Stomach (tissue), 19 donors: ENCODE measurements at places on chromosomes 3 and 15.

- no peak for DNase-seq
These were observed 143.5 kb upstream of the NECTIN3 start for GRCh38 chr3:110928016-110928662.

DNA sequence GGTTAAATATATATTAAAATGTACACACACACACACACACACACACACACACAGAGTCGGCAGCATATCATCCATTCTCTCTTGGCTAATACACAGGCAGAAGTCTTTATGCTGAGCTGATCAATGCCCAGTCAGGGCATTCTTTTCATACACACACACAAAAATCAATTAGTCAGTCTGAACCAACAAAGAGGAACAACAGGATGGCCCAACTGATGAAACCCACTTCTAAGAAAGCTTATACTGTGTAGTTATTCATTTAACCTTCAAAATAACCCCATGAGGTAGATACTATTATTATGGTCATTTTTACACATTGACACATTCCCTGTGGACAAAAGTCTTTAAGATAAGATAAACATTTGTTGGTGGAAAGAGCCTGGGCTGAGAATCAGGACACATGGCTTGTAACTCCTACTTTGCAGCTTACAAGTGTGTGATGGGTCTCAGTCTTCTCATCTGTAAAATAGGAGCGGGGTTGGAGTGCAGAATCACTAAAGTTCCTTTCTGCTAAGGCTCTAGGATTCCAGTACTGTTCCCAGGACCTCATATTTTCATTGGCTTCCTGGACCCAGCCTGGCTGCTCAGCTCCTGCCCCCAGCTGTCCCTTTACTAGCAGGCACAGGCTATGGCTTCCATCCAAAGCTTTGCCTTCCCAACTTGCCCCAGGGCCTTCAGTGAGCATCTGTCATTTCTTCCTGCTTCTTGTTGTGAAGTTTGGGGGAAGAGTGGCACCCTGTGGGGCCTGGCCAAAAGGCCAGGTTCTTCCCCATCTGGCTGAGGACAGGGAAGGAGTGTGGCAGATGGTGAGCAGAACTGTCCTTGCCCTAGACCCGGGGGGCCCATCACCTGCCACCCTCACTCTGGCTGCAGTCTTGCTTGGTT is 27.2 kb upstream of the GLCE start:
- DNase-seq: no peak

- DNase-seq: no peak
These were observed 26.2 kb downstream of the IFT80 start for GRCh38 chr3:160372780-160373179.

- peak; percentile 82 for DNase-seq
These were observed at the start of gene CACNA2D2 for GRCh38 chr3:50503504-50504342. Gene CACNA2D2 (minus strand): TSS chr3:50503634. CDS start chr3:50503423, 211 bp downstream.

- DNase-seq: peak; percentile 83
These were observed 33.9 kb downstream of the GRK7 start for GRCh38 chr3:141796889-141797781.

GRCh38 chr15:82095803-82096202 is 50.0 kb upstream of the MEX3B start:
- DNase-seq: no peak

DNA sequence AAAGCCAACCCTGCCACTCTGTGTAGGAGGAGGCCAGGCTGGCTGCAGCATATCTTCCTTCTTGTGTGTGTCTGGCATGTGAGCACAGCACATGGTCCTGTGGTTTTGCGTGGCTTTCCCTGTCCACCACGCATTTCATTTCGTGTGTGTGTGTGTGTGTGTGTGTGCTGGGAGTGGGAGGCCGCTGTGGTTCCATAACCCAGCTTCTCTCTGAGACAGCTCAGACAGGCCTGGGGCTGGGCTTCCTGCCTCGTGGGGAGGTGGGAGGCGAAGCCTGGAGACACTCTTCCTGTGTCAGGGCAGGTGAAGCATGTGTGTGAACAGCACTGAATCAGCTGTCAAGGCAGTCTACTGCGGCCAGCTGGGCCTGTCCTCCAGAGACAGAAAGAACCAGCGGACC is 16.0 kb upstream of the MRPS22 start:
- no peak for DNase-seq

DNA sequence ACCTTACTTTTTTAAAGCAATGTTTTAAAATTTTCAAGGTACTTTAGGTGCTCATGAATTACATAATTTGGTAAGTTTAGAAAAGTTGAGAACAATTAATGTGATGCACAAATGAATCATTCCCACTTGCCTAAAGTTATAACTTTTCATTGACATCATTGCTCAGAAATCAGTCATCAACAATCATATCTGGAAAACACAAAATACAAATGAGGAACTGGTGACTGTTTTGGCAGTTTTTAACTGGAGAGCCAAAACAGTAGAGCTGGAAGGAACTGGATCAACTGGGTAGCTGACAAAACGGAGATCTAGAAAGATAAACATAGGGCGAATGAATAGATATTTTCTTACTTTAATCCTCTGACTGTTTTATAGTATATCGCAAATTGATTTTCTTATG is 767.1 kb downstream of the IGSF11 start:
- no peak for DNase-seq

GRCh38 chr3:154112146-154112852 is 8.9 kb upstream of the ARHGEF26 start:
- DNase-seq: no peak

- no peak for DNase-seq
These were observed 181.3 kb upstream of the CTDSPL start for GRCh38 chr3:37680401-37680800.

DNA sequence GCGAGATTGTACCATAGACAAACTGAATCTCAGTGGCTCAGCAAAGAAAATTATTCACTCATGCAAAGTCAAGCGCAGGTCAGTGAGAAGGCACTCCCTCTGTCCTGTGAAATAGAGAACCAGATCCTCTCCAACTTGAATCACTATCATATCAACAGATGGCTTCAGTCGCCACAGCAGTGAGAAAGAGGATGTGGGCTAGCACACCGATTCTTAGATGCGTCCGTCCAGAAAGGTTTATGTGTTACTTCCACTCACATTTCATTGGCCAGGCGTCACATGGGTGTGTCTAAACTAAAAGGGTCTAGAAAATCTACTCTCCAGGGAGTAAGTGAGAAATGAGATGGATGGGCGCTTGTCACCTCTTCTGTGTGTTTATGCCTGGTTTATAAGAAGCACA is 141.6 kb upstream of the KBTBD8 start:
- no peak for DNase-seq

DNA sequence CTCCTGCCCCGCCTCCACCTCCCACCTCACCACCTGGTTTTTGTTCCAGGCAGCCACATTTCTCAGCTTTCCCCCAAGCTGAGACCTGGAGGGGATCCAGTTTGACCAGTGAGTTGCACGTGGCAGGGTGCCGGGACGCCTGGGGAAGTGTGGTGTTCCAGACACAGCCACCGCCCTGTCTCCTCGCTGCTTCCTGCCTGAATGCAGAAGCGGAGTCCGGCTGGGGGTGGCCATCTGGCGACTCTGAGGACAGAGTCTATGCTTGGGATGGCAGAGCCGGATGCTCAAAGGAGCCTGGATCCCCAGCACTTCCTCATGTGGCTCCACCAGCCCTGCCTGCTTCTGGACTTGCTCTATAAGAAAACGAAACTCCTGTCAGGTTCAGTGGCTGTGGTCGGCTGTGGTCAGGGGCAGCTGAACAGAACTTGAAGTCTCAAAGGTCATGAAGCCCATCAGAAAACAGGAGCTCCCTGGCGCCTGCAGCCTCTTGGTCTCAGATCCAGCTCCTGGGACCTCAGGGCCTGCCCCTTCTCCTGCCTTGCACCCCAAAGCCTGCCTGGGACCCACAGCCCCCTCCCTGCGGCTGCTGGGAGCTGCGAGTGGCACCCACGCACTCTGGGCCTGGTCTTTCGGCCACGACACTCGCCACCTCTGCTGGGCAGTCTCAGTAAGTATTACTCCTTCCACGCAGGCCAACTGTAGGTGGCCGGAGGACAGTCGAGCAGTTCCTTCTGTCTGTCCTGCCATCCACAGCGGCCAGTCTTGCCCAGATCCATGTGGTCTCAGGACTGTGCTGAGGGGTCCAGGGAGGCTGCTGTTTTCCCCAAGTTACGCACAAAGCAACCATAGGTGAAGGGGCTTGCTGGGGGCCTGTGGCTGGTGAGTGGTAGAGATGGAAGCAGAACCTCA is 112.8 kb upstream of the MEF2A start:
- peak; percentile 75 for DNase-seq

- no peak for DNase-seq
These were observed 86.1 kb downstream of the LIPC start for GRCh38 chr15:58517682-58518525.

DNA sequence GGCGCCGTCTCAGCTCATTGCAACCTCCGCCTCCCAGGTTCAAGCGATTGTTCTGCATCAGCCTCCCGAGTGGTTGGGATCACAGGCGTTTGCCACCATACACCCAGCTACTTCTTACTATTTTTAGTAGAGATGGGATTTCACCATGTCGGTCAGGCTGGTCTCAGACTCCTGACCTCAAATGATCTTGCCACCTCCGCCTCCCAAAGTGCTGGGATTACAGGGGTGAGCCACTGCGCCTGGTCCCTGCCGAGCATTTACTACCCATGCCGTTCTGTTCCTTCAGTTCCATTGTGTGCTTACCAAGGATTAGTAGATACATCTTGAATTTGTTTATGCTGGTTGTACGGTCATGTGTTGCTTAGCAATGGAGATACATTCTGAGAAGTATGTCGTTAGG is 10.3 kb downstream of the CHD2 start:
- no peak for DNase-seq

DNA sequence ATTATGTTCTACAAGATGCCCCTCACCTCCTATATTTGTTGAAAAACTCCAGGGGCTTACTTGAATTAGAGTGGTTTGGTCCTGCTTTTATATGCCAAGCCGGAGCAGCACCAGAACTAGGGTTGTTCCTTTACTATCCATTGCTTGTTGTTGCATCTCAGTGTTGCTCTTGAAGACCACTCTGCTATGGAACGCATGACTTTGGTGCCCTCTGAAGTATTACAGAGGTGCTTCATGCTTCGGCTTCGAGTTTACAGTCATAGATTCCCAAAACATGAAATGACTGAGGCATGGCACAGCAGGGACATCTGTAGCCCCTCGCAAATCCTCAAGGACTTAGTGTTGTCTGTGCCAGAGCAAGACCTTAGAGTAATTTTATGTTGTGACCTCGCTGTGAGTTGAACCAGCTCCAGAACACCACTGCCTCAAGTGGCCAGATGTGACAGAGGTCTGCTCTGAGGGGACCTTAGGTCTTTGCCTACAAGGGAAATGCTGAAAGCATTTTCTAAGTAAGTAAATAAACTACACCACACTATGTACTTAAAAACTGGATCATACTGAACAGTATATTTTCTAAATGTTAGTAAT is 67.2 kb upstream of the SIAH2 start:
- peak; percentile 29 for DNase-seq
